MCF 10A (cell line): ENCODE measurements at places on chromosomes 7 and 10. TPM values are rescaled to one million over a fixed set of nuclear protein-coding genes. Genes with fewer than 3 reads are reported as not detected.

The SPAM1 gene
- not detected in 2 replicates for total RNA-seq

The SFRP4 gene
- not detected in 2 replicates for total RNA-seq

The CYP26C1 gene
- total RNA-seq, result 0.07 and 0.14 TPM in 2 replicates

The HHEX gene
- 0.19 and 0.54 TPM in 2 replicates for total RNA-seq

The DLD gene
- 83.0 and 85.7 TPM in 2 replicates for total RNA-seq

DNA sequence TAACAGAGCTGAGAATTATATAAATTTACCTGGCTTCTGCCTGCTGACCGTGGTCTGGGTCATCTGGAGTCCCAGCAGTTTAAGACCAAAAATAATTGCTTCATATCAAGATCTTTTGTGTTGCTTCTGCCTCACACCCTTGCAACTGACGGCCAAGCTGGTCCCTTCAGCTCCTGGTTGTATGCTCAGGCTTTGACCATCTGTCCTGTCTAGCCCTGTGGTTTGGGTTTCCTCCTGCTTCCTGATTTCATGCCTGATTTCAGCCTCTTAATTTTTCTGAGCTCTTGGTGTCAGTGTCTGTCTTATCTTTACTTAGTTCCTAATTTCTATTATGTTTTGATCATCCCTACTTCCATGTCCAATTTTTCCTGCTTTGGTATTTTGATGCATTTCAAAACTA, 87.9 kb upstream of the PLXDC2 start:
- no peak for DNase-seq

DNA sequence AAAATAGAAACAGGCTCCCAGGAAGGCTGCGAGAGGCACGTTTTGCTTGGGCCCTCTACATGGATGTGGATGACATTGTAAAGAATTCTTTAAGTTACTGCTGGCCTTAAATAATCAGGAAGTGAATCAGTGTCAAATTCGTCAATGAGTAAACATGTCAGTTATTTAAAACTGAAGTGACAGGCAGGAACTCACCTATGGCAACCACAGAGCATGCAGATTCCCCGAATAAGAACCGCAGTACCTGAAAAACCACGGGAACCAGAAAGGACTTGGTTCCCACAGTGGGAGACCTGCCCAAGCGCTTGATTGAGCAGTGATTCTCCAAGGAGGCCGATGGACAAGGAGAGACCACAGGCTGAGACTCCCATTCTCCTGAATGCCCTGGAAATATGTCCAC, 351.2 kb upstream of the AKR1E2 start:
- DNase-seq, result peak; percentile 2

DNA sequence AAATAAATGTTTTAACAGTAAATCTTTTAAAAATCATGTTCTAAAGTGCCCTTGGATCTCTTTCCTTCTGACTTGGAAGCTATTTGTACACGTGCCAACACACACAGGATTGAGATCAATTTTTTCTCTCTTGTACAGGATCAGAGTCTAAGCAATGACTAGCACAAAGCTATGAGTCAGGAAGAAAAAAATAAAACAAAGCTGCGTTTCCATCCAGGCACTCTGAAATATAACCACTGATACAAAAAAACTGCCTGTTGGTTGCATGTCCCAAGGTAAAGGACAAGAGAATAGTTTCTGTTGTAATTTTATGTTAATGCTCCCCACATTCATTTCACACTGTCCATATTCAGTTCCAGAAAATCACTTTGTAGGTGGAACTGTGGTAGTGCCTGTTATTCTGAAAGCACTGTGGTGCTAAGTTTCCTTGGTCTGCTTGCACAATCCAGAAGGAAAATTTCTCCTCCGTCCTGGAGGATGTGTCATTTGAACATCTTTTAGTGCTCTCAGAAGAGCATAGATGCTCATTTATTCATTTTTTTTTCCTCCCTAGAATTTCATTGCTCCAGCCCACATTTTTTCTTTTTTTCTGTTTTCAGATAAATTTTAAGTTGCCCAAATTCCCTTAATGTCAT, 113.4 kb downstream of the PLXDC2 start:
- peak; percentile 79 for DNase-seq
